RKO (cell line): ENCODE measurements at places on chromosomes 1 and 21.

GRCh38 chr1:15947382-15948090, 28.4 kb downstream of the ZBTB17 start:
- DNase-seq = no peak

DNA sequence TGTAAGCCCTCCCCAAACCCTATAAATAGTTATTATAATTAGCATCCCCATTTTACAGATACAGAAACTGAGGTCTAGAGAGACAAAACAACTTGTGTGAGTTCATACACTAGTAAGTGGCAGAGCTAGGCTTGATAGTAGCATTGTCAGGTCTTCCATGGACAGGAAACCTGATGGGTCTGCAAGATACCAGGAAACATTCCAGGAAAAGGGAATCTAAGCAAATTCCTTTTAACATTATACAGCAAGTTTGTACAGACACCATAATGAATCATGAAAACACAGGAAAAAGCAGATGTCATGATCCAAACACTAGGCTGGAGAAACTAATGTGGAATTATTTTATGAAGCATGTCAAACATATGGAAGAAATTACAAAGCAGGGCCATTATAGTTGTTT, 89.1 kb upstream of the KCNK2 start:
- DNase-seq = no peak

GRCh38 chr1:69967245-69967766, 238.1 kb downstream of the LRRC40 start:
- no peak for DNase-seq

GRCh38 chr1:32764826-32765569, 52.2 kb downstream of the YARS1 start:
- no peak for DNase-seq

DNA sequence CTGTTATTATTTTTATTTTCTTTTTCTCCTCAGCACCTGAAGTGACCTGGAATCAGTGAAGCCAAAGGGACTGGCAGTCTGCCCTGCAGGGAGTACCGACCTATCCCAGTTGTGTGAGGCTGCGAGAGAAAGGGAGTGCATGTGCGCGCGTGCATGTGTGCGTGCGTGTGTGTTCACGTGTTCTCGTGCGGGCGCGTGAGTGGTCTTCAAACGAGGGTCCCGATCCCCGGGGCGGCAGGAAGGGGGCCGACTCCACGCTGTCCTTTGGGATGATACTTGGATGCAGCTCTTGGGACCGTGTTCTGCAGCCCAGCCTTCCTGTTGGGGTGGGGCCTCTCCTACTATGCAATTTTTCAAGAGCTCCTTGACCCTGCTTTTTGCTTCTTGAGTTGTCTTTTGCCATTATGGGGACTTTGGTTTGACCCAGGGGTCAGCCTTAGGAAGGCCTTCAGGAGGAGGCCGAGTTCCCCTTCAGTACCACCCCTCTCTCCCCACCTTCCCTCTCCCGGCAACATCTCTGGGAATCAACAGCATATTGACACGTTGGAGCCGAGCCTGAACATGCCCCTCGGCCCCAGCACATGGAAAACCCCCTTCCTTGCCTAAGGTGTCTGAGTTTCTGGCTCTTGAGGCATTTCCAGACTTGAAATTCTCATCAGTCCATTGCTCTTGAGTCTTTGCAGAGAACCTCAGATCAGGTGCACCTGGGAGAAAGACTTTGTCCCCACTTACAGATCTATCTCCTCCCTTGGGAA, 123.3 kb downstream of the PRDM2 start:
- no peak for DNase-seq

DNA sequence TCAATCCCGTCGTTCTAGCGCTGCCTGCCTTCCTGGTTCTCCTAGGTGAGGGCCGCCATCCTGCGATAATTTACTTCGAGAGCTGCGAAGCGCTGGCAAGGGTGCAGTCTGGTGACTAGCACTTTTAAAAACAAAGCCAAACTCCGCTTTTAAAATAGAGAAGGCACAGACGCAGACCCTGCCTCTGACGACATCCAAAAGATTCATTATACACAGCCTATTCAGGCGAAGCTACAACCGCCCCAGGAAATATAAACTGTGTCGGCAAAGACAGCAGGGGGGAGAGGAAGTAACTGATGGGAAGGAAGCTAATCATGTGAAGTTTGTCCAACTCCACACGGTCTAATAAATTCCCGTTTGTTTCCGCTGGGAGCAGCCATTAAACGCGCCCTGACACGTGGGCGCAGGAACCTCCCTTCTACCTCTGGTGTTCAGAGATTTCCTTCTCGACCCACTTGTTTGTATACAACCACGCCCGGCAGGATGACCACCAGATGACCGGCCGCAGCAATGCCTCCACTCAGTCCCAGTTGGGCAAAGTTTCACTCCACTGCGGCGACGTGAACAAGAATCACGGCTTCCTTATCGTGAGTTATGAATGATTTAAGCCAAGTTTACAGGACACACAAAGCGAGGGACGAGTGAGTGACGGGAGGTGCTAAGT, 1.3 kb downstream of the GNG12 start:
- DNase-seq = peak; percentile 88

DNA sequence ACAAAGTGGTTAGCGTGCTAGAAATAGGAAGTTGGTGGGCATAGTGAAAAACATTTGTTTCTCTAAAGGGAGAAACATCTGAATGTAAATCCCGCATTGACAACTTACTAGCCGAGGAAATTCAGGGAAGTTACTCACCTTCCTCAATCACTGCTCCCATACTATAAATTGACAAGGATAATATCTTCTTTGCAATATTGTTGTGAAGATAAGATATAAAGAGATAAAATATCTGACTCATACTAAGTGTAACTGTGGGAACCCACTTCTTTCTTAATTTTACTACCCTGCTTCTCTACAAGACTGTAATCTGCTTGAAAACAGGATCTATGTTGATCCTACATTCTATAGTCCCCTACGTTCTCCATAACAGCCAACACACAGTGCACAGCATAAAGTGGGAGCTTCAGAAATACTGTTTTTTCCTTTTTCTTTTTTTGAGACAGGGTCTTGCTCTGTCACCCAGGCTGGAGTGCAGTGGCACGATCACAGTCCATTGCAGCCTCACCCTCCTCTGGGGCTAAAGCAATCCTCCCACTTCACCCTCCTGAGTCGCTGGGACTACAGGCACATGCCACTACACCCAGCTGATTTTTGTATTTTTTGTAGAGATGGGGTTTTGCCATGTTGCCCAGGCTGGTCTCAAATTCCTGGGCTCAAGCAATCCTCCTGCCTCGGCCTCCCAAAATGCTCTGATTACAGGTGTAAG, 57.4 kb upstream of the C1orf21 start:
- DNase-seq = no peak

DNA sequence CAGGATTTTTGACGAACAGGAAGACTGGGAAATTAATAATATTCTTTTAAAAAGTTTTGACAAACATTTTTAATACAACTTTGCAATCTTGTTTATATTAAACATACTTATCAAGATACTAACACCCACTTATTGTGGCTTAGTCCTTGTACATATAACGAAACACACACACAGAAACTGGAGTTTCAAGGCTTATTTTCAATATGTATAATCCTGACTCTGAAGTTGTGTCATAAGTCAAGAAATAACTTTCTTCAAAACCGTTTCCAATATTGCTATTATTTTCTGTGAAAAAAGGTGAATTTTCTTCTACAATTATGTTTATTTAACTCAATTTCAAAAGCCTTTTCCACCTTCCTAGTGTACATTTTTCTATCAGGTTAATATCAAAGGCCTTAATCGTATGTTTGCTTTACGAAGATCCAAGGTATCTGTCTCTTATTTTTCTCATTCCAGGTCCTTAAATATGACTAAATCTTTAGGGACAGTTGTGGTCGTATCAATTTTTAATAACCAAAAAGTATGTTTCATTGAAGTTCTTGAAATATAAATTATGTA, 1.8 kb downstream of the CDKN2C start:
- no peak for DNase-seq

DNA sequence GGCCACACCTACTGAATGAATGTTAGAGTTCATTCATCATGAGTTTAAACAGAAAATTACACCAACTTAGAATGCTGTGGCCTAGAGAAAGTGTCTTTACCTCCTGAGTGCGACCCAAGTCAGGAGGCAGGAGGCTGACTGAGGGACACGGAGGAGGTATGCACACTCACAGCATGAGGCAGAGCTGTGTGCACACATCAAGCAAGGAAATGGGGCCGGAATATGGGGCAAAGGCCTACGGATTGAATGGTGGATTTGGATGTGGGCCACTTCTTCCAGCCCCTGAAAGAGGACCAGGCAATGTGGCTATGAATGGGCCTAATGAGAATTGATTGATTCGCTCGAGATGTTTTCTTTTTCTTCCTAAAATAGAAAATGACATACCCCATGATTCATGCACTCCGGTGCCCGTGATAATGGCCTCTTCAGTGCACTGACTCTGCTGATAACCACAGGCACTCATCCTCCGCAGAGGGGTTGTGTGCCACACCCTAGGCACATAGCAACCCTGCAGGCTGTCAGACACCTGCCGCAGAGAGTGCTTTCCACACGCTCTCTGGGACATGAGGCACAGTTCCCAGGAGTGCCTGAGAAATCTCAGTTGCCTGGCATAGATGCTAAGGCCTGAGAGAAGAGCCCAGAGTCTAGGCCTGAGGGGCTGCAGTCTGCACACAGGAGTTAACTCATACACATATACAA, 155.5 kb downstream of the GLUL start:
- no peak for DNase-seq

- no peak for DNase-seq
These were observed 16.6 kb upstream of the LGALS8 start for GRCh38 chr1:236507022-236507700.

DNA sequence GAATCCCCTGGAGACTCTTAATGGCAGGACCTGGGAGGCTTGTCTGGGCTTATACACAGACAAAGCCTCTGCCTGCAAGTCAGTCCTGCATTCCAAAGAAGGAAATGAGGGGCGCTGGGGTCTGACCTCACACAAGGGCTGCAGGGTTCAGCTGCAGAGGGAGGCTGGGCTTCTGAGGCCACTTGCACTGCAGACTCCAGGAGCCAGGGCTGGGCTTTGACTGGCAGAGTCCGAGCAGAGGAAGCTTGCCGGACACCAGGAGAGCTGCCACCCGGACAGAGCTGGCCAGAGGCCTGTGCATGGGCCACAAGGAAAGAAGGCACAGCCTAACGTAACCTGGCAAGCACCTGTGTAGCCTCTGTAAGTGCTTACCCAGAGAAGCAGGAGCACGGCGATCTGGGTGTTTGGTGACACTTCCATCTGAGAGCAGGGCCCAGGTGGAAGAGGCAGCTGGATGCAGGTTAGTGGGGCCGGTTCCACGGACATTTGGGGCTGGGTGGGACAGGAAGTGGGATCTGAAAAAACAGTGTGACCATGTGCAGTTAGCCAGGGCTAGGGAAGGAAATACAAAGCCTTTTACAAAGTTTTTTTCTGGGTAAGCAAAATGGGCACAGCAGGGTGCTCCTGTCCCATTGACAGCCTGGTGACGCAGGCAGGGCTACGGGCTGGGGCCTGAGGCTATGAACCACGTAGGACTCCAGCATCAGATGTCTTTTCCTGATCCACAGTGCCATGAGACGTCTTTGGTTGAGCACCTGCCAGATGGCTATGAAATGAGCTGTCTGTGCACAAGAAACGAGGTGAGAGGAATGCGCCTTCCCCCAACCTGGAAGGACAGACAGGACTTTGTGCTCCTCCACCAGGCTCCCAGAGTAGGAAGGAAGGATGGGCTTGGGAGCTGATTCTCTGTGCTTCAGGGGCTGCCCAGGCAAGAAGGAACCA, 37.3 kb upstream of the LBR start:
- DNase-seq = no peak

DNA sequence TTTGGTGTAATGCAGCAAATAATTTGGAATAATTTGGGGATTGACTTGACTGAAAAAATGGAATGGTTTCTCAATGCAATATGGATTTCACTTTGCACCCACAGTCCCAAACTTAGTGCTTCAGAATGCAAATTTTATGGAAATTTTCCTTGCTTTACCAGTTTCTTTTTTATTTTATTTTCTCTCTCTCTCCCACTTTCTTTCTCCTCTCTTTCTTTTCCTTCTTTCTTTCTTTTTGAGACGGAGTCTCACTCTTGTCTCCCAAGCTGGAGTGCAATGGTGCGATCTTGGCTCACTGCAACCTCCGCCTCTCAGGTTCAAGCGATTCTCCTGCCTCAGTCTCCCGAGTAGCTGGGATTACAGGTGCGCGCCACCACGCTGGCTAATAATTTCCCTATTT, 110.3 kb downstream of the KCNN3 start:
- no peak for DNase-seq

GRCh38 chr1:161404051-161404597, 36.4 kb upstream of the CFAP126 start:
- DNase-seq = no peak

DNA sequence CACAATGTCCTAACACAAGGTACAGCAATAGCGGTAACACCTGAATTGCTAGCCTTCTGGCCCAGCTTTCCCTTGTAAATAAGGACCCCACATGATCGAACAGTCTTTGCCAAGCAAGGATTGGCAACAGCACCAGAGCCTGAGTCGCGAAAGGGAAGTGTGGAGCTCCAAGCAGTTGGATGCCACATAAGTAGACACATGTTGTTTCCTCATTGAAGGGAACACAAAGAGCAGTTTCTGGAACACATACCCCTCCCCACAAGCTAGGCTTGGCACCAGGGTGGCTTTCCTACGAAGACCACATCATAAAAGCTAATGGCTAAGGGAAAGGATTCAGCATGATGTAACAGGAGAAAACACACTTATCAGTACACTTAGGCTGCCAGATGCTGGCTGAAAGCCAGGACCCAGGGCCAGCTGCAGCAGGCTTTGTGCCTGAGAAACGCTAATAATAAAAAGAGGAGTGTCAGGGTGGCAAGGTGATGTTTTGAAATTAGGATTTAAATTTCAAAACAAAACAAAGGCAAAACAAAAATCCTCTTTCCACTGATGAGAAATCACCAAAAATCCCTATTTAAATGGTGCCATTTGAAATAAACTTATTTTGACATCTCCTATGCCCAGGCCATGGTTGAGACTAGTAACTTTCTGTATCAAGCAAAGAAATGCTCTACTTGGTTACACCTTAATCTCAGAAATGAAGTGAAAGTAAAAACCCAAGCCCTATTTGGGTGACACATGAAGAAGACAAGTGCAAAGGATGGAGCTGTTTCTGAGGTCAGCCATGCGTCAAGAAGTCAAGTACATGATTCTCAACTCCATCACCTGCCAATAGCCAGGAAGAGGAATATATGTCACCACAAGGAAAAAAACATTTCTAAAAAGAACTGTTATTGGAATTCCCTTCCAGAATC, 11.9 kb upstream of the CPLANE2 start:
- DNase-seq = peak; percentile 23

DNA sequence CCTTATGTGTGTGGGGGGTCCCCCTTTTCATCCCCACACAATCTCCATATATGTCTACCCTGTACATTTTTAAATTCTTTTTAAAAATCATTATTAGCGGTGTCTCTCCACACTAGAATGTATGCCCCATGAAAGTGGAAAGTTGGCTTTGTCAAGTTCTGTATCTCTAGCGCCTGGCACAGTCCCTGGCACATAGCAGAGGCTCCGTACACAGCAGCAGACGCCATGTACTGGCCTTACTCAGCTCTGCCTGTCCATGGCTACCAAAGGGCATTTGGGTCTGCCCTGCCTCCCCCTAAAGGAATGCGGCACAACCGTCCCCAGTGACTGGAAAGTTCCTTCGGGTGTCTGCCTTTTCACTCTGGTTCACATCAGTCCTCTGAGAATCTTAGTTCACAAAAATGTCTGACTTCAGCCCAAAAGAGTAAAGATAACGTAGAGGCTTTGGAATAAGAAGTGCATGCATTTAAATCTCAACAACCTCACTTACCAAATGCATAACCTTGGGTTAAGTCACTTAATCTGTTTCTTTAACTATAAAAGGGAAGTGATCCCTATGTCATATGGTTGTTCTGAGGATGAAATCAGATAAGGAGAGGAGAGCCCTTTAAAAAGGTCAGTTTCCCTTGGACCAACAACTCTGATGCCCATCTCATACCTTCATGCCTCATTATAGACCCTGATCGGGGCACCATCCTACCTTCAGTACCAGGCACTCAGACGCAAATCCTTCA, 61.1 kb downstream of the CD46 start:
- DNase-seq = no peak
